ENCODE measurements at places on chromosomes 12 and 14.

DNA sequence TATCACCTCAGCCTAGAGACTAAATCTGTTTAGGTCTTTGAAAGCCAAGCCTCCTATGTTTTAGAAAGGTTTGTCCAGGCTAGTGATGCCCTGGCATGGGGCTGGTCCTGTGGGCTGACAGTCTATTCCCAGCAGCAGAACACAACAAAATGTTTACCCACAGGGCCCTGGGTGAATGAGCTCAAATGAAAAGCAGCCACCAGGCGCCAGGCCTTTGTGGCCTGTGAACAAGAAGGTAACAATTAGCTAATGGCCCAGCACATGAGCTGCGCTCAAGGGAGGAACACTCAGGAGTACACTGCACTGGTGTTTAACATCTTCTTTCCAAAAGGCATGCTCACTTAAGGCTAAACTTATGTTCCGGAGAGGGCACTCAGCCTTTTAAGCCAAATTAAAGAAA, 202.2 kb downstream of the MON2 start:
- no peak for DNase-seq

- DNase-seq, result no peak
These were observed 353.9 kb downstream of the GRIN2B start for GRCh38 chr12:13627536-13627935.

- DNase-seq, result no peak
These were observed 7.0 kb upstream of the RPS26 start for GRCh38 chr12:56034586-56035332.

DNA sequence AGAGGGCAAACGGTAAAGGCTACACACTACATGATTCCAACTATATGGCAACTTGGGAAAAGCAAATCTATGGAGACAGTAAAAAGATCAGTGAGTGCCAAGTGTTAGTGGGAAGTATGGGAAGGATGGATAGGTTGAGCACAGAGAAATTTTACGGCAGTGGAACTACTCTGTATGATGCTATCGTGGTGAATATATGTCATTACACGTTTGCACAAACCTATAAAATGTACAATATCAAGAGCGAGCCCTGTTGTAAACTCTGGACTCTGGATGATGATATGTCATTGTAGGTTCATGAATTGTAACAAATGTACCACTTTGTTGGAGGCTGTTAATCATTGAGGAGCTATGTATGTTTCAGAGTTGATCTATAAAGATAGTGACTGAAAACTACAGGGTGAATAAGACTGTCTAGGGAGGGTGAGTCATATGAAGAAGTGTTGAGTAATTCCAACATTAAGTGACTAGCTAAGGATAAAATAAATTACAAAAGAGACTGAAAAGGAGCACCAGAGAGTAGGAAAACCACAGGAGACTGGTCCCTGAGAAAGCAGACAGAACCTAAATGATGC, 349.2 kb upstream of the LMO3 start:
- DNase-seq, result no peak

GRCh38 chr12:4111010-4111409, 162.6 kb upstream of the CCND2 start:
- no peak for DNase-seq

DNA sequence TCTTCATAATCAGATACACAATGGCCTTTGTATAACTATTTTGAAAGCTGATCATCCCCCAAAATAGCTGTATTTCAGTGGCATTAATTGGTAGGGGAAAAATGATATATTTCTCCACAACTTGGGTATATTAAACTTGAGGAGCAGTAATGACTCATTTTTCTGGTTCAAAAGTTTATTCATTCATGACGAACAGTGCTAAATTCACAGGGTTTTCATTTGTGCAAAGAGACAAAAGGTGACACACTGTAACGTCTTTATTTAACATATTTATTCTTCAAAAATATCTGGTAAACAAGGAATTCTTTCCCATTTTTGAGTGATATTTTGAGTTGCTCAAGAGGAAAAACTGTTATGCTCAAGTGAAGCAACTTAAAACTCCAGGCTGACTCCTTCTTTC, 415.5 kb upstream of the SOX5 start:
- DNase-seq, result no peak

DNA sequence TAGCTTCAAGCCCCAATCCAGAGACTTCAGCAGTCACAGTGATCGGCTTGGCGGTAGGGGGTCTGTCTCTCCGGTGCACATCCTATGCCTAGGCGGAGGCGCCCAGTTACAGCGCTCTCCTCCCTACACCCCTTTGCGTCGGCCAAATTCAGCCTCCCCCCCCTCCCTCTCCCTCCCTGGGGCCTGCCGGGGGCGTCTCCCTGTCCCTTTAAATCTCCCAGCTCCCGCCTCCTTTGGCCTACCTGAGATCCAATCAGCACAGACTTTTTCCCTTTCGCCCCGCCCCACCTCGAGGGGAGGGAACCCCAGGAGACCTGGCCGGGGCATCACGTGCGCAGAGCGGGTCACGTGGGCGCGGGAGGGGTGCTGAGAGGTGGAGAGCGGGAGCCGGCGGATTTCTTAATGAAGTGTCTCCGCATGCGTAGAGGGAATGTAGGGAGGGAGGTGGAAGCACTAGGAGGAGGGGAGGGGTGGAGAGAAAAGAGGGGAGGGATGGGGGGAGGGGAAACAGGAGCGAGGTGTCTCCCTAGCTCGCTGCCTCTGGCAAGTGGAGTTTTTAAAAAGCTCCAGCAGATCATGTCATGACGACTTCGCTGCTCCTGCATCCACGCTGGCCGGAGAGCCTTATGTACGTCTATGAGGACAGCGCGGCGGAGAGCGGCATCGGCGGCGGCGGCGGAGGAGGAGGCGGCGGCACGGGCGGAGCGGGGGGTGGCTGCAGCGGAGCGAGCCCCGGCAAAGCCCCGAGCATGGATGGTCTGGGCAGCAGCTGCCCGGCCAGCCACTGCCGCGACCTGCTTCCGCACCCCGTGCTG, at the start of gene HOXC13:
HOXC13 (plus strand) TSS at position 506 of the 815 bp plus-strand sequence; CDS start at position 582, 76 bp downstream.
- peak; percentile 90 for DNase-seq

Measured in NCI-H510A treated with DMSO at 0.1 percent for 48 hours (cell line).